CD4-positive, alpha-beta T cell treated with Interleukin-4 for 4 hours (primary cell): ENCODE measurements at places on chromosomes 12 and 14.

DNA sequence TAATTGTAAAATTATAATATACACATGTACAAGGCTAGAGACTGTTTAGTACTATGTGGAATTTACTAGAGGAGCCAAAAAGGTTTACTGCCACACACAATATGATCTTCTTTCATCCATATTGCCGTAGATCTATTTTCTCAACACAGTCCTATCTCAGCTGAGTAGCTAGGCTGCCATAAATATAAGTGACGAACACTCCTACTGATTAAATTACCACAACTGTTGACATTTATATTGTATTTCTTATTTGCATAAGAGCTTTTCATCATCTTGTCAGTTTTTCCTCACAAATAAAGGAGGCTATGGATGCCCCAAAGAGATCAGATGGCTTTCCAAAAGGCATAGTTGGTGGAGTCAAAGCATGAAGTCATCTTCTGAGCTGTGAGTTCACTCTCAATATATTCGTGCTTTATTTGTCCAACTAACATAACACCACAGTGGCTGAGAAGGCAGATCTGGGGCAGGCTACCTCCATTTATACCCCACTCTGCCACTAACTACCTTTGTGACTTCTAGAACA lies 78.6 kb downstream of the CCDC59 start:
- DNase-seq, result no peak

- no peak for DNase-seq
These were observed 34.8 kb downstream of the TIMELESS start for GRCh38 chr12:56414401-56414800.

DNA sequence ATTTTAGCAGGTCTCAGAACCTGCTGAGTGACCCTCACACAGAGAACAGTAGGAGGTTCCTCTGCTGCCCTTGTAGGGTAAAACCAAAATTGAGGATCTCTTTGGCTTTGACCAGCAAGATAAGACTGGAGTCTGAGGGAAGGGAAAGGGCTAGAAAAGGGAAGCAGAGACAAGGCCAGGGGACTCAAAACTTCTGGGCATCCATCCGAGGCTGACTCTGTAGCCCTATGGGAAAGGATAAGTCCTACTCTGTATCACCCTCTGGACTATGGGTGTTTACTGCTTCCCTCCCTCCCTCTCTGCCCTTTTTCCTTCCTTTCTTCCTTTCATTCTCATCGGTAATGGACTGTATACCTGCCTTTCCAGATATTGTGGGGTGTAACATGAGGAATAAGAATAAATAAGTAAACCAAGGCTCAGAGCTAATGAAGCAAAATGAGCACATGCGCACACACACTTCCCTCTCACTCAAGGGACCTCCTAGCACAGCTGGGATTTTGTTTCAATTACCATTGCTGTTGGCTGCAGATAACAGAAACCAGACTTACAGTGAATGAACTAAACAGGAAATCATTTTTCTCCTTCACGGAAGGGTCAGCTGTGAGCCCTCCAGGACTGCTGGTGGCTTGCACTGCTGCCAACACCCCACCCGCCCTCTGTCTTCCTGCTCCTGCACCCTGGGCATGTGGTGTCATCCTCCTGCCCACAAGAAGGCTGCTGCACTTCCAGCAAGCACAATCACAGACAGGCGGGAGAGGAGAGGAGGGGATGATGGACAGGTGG lies 404.4 kb upstream of the CCDC196 start:
- no peak for DNase-seq

DNA sequence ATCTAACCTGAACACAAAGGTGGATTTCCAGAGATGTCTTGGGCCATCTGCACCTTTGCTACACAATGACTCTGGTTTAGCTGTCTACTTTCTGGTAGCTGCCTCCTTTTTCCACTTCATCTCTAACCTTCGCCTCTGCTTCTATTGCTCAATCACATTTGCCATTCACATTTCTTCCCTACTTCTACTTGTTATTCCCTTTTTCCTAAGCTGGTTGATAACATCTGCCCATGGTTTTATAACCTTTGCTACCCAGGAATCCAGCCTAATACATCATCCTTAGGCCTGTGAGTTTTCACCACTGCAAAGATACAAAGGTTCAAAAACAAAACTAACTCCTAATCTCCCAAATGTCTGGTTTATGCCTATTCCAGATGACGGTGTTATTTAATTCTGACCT lies 13.2 kb downstream of the SPPL3 start:
- no peak for DNase-seq
